ENCODE measurements at places on chromosomes 12 and 14. TPM values are rescaled to one million over a fixed set of nuclear protein-coding genes. Genes with fewer than 3 reads are reported as not detected.
A peak's percentile ranks its signal among the peaks of the same experiment; 100 is the strongest.

MMP14 gene
- polyA plus RNA-seq = 393 TPM

KLRC2 gene
- not detected for polyA plus RNA-seq

PARP2 gene
- polyA plus RNA-seq = 28.7 TPM

- no peak for DNase-seq
These were observed 2.9 kb downstream of the TMEM63C start for GRCh38 chr14:77184396-77185092.

GRCh38 chr14:67423424-67423823 is 11.5 kb upstream of the PLEK2 start:
- no peak for DNase-seq

- peak; percentile 81 for DNase-seq
These were observed 88.3 kb downstream of the RPS29 start for GRCh38 chr14:49497725-49498348.

DNA sequence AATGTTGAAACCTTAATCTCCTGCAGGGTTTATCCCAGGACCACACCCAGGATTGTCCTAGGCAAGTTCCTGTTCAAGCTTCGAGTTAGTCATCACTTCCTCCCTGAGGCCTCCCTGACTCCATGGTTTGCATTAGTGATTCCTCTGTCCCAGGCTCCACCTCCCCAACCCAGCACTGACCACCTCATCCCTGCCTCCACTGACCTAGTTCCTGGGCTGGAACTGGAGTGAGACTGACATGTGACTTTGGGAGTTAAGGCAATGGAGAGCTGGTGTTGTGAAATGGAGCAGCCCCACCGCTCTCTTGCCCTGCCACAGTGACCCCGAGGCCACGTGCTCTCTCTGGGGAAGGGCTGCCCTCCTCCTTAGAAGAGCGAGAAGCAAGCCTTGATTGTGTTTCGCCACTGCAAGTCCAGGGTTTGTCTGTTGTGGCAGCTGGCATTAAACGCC is 15.8 kb upstream of the DTX1 start:
- DNase-seq = peak; percentile 47

DNA sequence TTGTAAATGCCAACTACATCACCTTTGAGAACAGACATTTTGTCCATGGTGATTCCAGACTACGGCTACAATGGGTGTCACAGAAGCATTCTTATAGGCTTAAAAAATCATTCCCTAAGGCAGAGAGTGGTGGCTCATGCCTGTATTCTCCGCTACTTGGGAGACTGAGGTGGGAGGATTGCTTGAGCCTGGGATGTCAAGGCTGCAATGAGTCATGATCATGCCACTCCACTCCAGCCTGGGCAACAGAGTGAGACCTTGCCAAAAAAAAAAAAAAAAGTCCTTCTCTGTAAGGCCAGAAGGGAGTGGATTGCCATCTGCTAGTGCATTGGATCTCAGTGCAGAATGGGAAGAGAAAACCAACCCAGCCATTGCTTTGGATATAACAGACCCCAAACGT is 522.5 kb downstream of the VRK1 start:
- DNase-seq = no peak

- DNase-seq = no peak
These were observed 265.6 kb upstream of the SFSWAP start for GRCh38 chr12:131445184-131445774.

GRCh38 chr12:4133636-4134447 is 139.7 kb upstream of the CCND2 start:
- no peak for DNase-seq

DNA sequence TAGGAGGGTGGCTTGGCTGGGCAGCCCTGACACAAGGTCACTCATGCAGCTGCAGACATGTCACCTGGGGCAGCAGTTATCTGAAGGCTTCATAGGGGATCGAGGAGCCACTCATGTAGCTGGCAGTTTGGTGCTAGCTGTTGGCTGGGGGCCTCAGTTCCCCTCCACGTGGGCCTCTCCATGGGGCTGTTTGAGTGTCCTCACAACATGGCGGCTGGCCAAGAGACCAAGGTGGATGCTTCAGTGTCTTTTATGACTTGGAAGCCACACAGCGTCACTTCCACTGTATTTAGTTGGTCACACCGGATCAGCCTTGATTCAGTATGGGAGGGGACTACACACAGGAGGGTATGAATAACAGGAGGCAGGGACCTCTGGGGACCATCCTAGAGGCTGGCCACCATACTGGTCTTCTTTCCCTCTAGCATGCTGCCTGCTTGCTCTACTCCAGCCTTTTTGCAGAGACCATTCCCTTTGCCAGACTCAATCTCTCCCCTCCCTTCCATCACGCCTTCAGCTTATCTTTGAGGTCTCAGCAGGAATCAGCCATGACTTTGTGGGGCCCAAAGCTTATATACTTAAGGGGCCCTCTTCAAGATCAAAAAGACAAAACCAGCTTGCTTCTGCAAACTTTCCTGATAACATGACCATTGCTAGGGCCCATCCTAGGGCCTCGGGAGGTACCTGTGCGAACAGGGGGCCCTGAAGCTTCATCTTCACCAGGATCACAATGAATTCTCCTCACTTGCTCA is 53.4 kb downstream of the RPH3A start:
- no peak for DNase-seq

DNA sequence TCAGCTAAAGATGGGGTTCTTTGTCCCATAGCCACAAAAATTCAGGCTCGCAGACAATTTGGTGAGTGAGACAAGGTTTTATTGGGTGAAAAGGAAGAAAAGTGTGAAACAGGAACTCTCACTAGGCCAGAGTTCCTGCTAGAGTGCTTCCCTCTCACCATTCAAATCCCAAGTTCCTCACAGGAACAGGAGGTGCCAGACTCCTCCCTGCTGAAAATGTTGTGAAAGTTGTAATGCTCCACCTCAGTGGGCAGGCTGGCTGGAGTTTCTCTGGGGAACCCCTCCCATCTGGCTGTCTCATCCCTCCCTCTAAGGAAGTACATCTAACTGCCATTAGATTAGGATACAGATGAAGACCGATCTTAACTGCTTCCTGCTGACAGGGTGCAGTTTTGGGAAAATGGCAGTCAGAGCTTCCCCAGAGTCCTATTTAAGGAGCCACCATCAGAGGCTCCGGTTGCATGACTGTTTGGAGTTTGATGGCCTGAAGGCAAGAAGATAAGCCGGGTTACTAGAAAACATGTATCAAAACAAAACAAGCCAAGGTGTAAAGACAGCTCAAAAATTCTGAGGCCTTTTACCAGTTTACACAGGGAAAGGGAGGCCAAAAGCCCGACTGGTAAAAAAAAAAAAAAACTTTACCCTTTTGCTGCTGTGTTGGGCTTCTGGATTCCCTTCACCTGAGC is 127.6 kb downstream of the FSCB start:
- no peak for DNase-seq

GRCh38 chr12:64951944-64952343 is 127.5 kb downstream of the TBC1D30 start:
- DNase-seq = no peak

GRCh38 chr12:30437044-30437443 is 258.6 kb downstream of the IPO8 start:
- peak; percentile 58 for DNase-seq

- no peak for DNase-seq
These were observed 107.6 kb downstream of the RFLNA start for GRCh38 chr12:124402248-124403066.

GRCh38 chr14:23068789-23069412 is 11.6 kb upstream of the CDH24 start:
- peak; percentile 95 for DNase-seq

GRCh38 chr14:83312511-83312910 is 1778.9 kb upstream of the SEL1L start:
- DNase-seq = no peak

Measured in fibroblast of lung (primary cell).